ENCODE measurements at places on chromosomes 1 and 21.

DNA sequence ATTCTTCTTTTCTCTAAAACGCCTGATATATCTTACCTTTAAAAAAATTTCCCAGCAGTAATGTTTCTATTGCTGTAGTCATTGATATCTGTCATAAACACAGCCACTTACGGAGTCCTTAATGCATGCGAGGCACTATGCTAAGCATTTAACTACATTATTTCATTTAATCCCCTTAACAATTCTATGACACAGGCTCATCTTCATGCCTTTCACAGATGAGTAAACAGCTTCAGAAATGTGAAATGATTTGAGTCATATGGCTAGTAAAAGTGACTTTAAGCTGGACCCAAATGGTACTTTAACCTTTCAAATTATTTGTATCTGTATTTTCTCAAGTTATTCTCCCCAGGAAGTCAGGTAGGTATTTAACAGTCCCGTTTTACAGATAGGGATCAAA, 125.1 kb upstream of the FGGY start:
- no peak for DNase-seq

DNA sequence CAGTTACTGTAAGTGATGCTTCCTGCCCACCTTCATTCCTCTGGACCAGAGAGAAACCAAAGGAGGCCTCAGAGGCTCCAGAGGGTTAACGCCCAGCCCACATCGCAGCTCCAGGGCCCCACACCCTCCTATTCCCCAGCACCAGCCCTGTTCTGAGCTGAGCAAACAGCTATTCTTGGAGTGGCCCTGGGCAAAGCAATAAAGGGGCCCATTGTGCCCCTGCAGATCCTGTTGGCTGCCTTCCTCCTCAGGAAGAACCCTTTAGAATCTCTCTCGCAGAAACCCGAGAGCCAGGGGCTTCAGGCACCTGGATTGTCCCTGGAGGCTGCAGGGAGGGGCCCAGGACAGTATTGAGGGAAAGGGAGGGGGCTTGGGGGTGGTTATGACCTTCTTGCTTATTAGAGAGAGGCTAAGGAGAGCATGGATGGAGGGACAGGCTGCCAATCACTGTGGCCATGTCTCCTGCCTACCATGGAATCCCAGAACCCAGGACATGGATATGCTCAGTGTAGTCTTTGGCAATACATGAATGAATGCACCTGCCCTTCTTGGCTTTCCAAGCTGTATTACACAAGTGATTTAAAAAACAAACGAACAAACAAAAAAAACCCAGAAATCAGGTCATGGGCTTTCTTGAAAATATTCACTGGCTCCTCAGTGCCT, 9.2 kb downstream of the PADI2 start:
- DNase-seq: no peak

DNA sequence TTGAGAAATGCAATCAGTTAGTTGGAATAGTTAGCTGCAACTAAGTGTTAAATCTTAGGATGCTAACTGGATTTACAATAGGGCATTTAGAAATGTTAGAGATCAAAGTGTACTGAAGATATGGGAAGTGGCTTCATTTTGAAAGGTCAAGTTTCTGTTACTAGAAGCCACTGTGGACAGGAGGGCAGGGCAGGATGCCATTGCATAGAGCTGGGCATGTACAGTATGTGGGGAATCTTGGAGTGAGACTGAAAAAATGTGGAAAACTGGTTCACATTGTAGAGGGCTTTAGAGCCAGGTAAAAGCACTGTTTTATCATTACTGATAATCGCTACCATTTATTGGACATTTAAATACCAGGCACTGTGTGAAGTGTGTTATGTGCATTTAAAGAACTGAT, 31.0 kb downstream of the ARID1A start:
- DNase-seq: no peak

- no peak for DNase-seq
These were observed 96.5 kb downstream of the LIPI start for GRCh38 chr21:14114251-14114650.

DNA sequence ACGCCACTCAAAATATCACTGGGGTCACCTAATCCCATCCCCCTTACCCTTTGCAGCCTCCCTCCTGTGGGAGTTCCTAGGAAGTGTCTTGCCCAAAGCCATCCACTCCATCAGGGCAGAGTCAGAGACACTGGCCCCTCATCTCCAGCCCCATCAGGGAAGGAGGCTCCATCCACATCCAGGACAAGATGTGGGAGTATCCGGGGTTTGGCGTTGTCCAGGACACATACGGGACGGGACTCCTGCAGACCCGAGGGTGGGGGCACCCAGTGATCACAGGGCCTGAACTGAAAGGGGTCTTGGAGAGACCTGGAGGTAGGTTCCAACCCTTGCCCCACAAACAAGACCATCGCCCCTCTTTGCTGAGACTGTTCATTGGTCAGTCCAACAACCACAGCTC, 348.2 kb downstream of the MATN1 start:
- DNase-seq: no peak

DNA sequence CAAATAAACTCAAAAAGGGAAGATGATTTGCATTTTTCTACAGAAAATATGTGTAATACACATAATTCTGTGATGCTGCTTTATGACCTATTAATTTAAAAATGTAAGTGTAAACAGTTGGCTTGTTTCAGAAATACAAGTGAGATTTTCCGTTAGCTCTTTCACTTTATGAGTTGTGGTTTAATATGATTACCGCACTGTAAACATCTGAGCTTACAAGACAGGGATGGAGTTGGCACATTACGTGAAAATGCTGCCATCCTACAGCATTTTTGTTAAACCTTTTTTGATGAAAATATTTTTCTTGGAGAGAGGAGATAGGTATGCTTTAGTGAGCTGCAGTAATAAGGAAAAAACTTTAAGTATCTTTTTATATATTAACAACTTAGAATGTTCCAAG, 426.8 kb upstream of the ADAMTS5 start:
- no peak for DNase-seq

GRCh38 chr1:201110138-201110537, 2.1 kb downstream of the CACNA1S start:
- no peak for DNase-seq

GRCh38 chr1:159000625-159001024, 9.1 kb upstream of the IFI16 start:
- no peak for DNase-seq

DNA sequence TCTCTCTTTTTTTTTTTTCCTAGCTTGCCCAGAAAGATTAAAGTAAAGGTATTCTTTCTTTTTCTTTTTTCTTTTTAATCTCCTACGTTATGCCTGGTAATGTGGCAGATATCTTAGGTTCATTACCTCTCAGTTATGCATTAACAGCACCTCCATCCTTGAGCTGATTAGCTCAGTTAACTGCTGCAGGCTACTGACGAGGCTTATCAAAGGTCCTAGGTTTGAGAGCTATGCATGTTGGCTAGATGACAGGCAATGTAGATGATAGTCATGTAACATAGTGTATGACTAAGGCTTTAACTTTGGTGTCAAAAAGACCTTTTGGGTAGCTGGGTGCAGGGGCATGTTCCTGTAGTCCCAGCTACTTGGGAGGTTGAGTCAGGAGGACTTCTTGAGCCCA, 53.7 kb upstream of the CACYBP start:
- DNase-seq: no peak

DNA sequence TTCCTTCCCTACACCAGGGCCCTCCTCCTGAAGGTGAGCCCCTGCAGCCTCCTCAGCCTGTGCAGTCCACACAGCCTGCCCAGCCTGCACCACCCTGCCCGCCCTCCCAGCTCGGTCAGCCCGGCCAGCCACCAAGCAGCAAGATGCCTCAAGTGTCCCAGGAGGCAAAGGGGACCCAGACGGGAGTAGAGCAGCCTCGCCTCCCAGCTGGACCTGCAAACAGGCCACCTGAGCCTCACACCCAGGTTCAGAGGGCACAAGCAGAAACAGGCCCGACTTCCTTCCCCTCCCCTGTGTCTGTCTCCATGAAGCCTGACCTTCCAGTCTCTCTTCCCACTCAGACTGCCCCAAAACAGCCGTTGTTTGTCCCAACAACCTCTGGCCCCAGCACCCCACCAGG, 38.8 kb downstream of the ZBTB17 start:
- no peak for DNase-seq

GRCh38 chr1:11845641-11846335, 1.8 kb downstream of the NPPA start:
- no peak for DNase-seq

- no peak for DNase-seq
These were observed 7.8 kb upstream of the RIPK4 start for GRCh38 chr21:41774467-41775148.

- no peak for DNase-seq
These were observed 1.3 kb upstream of the IL19 start for GRCh38 chr1:206769304-206769731.

- no peak for DNase-seq
These were observed 5.6 kb upstream of the SLC25A34 start for GRCh38 chr1:15730423-15730822.

DNA sequence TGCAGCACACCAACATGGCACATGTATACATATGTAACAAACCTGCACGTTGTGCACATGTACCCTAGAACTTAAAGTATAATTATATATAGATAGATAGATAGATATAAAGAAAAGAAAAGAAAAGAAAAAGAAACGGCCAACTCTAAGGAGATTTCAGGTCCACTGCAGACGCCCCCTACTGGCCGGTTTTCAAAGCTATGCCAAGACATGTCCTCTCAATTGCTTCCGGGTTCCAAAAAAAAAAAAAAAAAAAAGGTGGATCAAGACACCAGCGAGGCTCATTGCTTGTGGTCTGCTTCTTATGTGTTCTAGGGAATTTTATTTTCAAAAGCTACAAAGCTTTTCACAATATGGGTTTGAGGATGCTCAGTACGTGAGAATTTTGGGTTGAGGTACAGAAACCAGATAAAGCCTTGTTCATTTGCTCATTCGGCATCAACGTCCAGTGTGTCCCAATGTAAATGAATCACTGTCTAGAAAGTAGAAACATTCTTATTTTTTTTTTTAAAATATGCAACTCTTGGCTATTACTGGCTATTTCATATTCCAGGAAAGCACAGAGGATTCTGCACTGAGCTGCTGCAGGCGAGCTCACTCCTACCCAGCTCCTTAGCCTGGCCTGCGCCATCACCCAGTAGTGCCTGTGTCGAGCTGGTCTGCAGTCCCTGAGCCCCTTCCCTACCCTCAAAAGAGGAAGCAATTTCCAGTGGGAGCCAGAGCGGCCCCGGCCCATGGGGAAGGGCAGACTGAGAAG, 643.0 kb downstream of the KIF26B start:
- DNase-seq: no peak

- DNase-seq: no peak
These were observed 185.9 kb upstream of the EDN2 start for GRCh38 chr1:41670217-41670957.

Measured in stimulated activated CD4-positive, alpha-beta T cell treated with anti-CD3 and anti-CD28 coated beads, Interleukin-15, amount 100 ng/mL, for 1 hour (primary cell).